ENCODE measurements at places on chromosomes 5 and 9. TPM values are rescaled to one million over a fixed set of nuclear protein-coding genes. Genes with fewer than 3 reads are reported as not detected.

Gene PCYOX1L
- total RNA-seq, result 18.5 TPM

Gene FBXO10
- 6.5 TPM for total RNA-seq

Gene PCDHA12
- not detected for total RNA-seq

Gene AJM1
- 0.61 TPM for total RNA-seq

Gene SYK
- total RNA-seq, result not detected

Gene WNT8A
- not detected for total RNA-seq

Gene COL15A1
- 0.30 TPM for total RNA-seq

Gene KIF20A
- total RNA-seq, result 52.6 TPM

Gene FASTKD3
- total RNA-seq, result 19.9 TPM

Gene PCAT7
- not detected for total RNA-seq

Gene ACO1
- 48.0 TPM for total RNA-seq

Gene TMC1
- 1.6 TPM for total RNA-seq

Gene PFN3
- total RNA-seq, result not detected

Gene IL3
- not detected for total RNA-seq

Gene SVEP1
- total RNA-seq, result 0.30 TPM

Gene NOL8
- 34.5 TPM for total RNA-seq

Gene ADAMTSL2
- total RNA-seq, result under 0.01 TPM

Gene FOXD4
- total RNA-seq, result not detected

Gene PCDHB13
- 0.65 TPM for total RNA-seq

Gene ZNF483
- total RNA-seq, result 1.6 TPM

Gene DHX29
- total RNA-seq, result 32.8 TPM

Gene BTNL9
- total RNA-seq, result 0.32 TPM

Gene GNG10
- total RNA-seq, result 76.7 TPM

Gene HAVCR1
- not detected for total RNA-seq

Gene TAF11L10
- total RNA-seq, result not detected

Gene PCDHB11
- under 0.01 TPM for total RNA-seq

Gene FREM1
- under 0.01 TPM for total RNA-seq

Gene PCDHB16
- under 0.01 TPM for total RNA-seq

Gene KCTD16
- 0.61 TPM for total RNA-seq

Gene BARHL1
- not detected for total RNA-seq

Gene GABRA6
- not detected for total RNA-seq

Gene CDKN2B-AS1
- 2.3 TPM for total RNA-seq

Gene FYB1
- not detected for total RNA-seq

Gene CMYA5
- not detected for total RNA-seq

Gene MFAP3
- 145 TPM for total RNA-seq

Gene TNFSF15
- 7.3 TPM for total RNA-seq

Gene IL17B
- total RNA-seq, result 0.91 TPM

Gene CTNNAL1
- 239 TPM for total RNA-seq

Gene GBA2
- 138 TPM for total RNA-seq

Gene RXFP3
- not detected for total RNA-seq

Gene PRRX2
- total RNA-seq, result not detected

Gene CTXN3
- total RNA-seq, result under 0.01 TPM

Gene AQP7
- not detected for total RNA-seq

Gene PGM5
- 0.46 TPM for total RNA-seq

Gene MCTP1
- 123 TPM for total RNA-seq

Gene SPINK7
- total RNA-seq, result not detected

Gene CCL21
- not detected for total RNA-seq

Gene IFNB1
- 0.46 TPM for total RNA-seq

Gene HACD4
- 2.6 TPM for total RNA-seq

Gene GARIN3
- not detected for total RNA-seq

Gene CHSY3
- total RNA-seq, result 21.9 TPM

Gene KIF4B
- total RNA-seq, result 0.30 TPM

Gene GPX3
- 2.3 TPM for total RNA-seq

Gene CTSV
- total RNA-seq, result 1.6 TPM

Gene APBA1
- 1.6 TPM for total RNA-seq
